H4 (cell line): ENCODE measurements at places on chromosomes 5 and 9. TPM values are rescaled to one million over a fixed set of nuclear protein-coding genes. Genes with fewer than 3 reads are reported as not detected.

SETD9 gene
- total RNA-seq, result 24.5 and 29.1 TPM in 2 replicates

GMCL2 gene
- total RNA-seq, result not detected in 2 replicates

DNA sequence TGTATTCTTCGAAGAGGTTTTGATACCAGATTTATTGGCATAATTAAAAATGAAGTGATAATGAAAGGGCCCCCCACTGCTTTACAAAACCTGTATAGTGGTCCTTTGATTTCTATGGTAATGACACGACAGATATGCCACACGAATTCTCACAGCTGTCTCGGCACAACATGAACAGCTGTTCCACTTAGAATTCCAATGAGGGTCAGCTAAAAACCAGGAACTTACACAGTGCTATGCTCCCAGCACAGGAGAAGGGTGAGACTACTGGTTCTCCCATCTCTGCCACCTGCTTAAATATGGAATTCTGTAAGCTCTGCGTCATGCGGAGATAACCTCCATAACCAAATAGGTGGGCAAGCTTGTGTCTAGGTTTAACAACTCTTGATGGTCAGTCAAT is 183.0 kb upstream of the EFNA5 start:
- DNase-seq, result no peak

GRCh38 chr9:15541872-15542271 is 11.0 kb upstream of the CCDC171 start:
- DNase-seq, result no peak

GRCh38 chr5:86977190-86977589 is 290.5 kb upstream of the RASA1 start:
- DNase-seq, result no peak

DNA sequence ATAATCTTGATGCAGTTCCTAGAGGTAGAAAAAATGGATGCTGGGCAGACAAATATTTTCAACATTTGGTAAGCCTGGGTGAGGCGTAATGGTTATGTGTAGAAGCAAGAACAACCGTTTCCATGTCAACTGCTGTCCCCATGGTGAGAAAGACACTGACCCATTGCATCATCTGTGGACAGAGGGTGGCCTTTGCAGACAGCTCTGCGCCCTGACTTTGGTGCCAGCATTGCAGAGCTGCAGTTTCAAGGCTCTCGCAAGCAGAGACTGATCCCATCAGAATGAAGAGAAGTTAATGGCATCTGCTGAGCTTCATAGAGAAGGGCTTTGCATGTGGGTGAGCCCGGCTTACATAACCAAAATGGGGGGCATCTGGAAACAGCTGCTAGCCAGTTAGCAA is 179.0 kb upstream of the ADRA1B start:
- no peak for DNase-seq

- peak; percentile 27 for DNase-seq
These were observed 54.5 kb upstream of the FST start for GRCh38 chr5:53425687-53426511.

GRCh38 chr5:173833196-173833985 is 54.8 kb upstream of the CPEB4 start:
- DNase-seq, result no peak
